ENCODE measurements at places on chromosomes 7 and 10. TPM values are rescaled to one million over a fixed set of nuclear protein-coding genes. Genes with fewer than 3 reads are reported as not detected.
A peak's percentile ranks its signal among the peaks of the same experiment; 100 is the strongest.

The OPALIN gene
- total RNA-seq: not detected

The PRLHR gene
- not detected for total RNA-seq

The IFIT1 gene
- total RNA-seq: 8.9 TPM

The LRWD1 gene
- total RNA-seq: 17.1 TPM

The LRRC18 gene
- total RNA-seq: not detected

The SGCE gene
- 6.8 TPM for total RNA-seq

The FOXI2 gene
- total RNA-seq: not detected

The NIPSNAP2 gene
- 382 TPM for total RNA-seq

The CYP26A1 gene
- total RNA-seq: not detected

GRCh38 chr10:89426230-89426868 is 12.0 kb downstream of the IFIT5 start:
- no peaks in the 10 kb centered on the region for H3K36me3 ChIP-seq
- no peak overlapping the region for H3K27ac ChIP-seq
- peaks cover 29% of the 10 kb centered on the region for H3K4me1 ChIP-seq
- no peak overlapping the region for H3K4me3 ChIP-seq
- DNase-seq: no peak
- H3K27me3 ChIP-seq: no peaks in the 10 kb centered on the region

- H3K36me3 ChIP-seq: no peaks in the 10 kb centered on the region
- H3K27ac ChIP-seq: no peak overlapping the region
- no peak overlapping the region for H3K4me3 ChIP-seq
- no peaks in the 10 kb centered on the region for H3K4me1 ChIP-seq
- DNase-seq: no peak
These were observed 111.3 kb upstream of the CHST15 start for GRCh38 chr10:124204726-124205125.

GRCh38 chr7:142345811-142346210 is 88.0 kb upstream of the PRSS58 start:
- H3K4me3 ChIP-seq: no peak overlapping the region
- H3K4me1 ChIP-seq: no peaks in the 10 kb centered on the region
- no peak overlapping the region for H3K27ac ChIP-seq
- no peaks in the 10 kb centered on the region for H3K27me3 ChIP-seq
- no peak for DNase-seq

GRCh38 chr7:116095396-116095795 is 64.8 kb upstream of the TFEC start:
- H3K4me1 ChIP-seq: no peaks in the 10 kb centered on the region
- no peaks in the 10 kb centered on the region for H3K36me3 ChIP-seq
- H3K27me3 ChIP-seq: no peaks in the 10 kb centered on the region
- H3K4me3 ChIP-seq: no peak overlapping the region

DNA sequence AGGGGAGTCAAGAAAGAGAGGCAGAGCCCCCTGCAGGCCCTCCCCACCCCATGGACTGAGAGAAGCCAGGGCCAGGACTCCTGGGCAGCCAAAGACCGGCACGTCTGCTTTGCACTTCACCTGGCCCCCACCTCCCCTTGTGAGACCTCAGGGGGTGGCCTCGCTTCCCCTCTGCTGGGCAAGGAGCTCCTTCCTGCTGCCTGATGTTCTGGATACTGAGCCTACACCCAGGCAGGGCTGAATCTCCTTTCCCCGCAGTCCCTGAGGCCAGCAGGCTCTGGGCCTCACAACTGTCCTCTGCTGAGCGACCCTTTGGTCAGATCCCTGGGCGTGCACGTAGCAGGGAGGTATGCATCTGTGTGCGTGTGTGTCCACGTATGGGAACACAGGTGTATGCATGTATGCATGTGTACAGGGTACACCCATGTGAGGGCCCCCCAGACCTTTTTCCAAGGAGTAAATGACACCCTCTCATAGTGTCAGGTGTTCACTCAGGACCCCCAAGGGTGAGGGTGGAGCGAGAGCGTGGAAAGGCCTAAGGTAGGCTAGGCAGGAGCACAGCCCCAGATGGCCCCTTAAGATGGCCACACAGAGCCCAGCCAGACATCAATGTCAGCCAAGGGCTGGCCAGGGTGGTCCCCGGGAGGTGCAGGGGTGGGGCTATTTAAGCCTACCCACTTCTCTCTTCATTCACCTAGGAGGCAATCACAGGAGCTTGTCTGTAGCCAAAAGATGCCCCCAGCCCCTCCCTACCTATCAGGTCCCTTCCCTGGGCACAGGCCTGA is 1.9 kb upstream of the RET start:
- H3K36me3 ChIP-seq: no peaks in the 10 kb centered on the region
- peaks cover 5% of the 10 kb centered on the region for H3K4me1 ChIP-seq
- no peak overlapping the region for H3K27ac ChIP-seq
- H3K4me3 ChIP-seq: no peak overlapping the region
- no peak for DNase-seq

GRCh38 chr7:17133977-17134376 is 164.5 kb upstream of the AHR start:
- no peaks in the 10 kb centered on the region for H3K36me3 ChIP-seq
- H3K27ac ChIP-seq: no peak overlapping the region
- H3K4me1 ChIP-seq: no peaks in the 10 kb centered on the region
- no peaks in the 10 kb centered on the region for H3K27me3 ChIP-seq
- H3K4me3 ChIP-seq: no peak overlapping the region
- DNase-seq: no peak

DNA sequence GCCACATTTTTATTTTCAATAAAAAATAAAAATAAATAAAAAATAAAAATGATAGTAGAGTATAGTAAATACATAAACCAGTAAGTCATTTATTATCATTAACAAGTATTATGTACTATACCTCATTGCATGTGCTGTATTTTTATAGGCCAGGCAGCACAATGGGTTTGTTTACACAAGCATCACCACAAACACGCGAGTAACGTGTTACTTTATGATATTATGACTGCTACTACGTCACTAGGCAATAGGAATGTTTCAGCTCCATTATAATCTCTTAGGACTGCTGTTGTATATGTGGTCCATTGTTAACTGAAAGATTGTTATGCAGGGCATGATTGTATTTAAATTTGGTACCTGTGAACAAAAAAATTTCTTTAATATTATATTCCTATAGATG is 20.8 kb upstream of the SDHAF3 start:
- no peak overlapping the region for H3K27ac ChIP-seq
- no peaks in the 10 kb centered on the region for H3K4me1 ChIP-seq
- no peaks in the 10 kb centered on the region for H3K36me3 ChIP-seq
- H3K4me3 ChIP-seq: no peak overlapping the region

DNA sequence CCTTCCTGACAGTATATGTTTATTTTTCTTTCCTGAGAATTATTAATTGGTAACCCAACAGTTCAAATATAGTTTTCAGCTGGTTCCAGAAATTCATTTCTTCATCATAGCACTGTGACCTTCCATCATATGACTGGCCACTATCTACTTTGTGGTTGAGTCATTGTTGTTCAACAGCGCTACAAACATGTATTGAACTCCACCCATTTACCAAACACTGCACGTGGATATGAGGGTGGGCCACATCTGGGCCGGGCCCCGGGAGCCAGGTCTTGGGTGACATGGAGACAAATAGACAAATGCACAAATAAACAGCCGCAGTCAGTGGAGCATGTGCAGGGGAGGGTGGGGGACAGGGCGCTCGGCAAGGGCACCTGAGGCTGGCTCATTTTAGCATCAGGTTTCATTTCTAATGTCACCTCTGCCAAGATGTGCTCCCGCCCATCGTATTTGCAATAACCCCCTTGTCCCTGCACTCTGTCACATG is 24.0 kb upstream of the EEPD1 start:
- peak; percentile 80 for DNase-seq
- H3K27me3 ChIP-seq: no peaks in the 10 kb centered on the region
- peak overlapping the region; percentile 98 for H3K27ac ChIP-seq

DNA sequence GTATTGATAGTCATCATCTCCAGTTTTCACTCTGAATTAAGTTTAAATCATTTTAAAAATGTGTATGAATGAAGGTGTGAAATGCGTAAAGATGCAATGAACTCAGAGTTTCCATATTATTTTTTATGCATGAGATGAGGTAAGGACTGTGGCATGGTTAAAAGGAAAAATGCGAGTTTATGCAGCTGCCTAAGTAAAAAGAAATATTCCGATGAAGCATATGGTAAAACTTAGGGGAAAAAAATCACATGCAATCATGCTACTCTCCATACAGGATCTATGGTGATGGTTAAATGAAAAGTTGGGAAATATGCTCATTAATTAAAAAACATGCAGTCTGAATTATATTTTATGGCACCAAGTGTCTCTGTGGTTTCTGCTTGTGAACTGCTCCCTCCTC is 77.5 kb upstream of the SP8 start:
- no peaks in the 10 kb centered on the region for H3K36me3 ChIP-seq
- DNase-seq: no peak
- no peak overlapping the region for H3K4me3 ChIP-seq

DNA sequence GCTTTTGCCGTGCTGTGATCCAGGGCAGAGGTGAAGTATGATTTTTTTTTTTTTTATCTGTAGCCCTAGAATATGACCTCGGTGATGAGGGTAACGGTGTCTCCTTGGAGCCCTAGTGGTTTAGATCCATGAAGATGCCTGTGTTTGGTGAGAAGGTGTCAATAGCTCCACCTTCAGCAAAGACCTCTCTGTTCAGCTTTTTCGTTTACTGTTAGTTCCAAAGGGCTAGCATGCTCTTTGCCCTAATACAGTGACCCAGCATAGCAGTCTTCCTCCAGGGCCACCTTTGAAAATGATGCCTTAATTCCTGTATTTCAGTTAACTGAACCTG is 746 bp upstream of the MRPS16 start:
- peak overlapping the region; percentile 83 for H3K4me3 ChIP-seq
- no peak for DNase-seq
- H3K36me3 ChIP-seq: peaks cover 23% of the 10 kb centered on the region
- peak overlapping the region; percentile 99 for H3K27ac ChIP-seq

GRCh38 chr10:42970451-42971250 is 106.2 kb upstream of the RET start:
- no peak overlapping the region for H3K27ac ChIP-seq
- no peak for DNase-seq
- H3K4me3 ChIP-seq: no peak overlapping the region

GRCh38 chr7:108118959-108119358 is 11.2 kb downstream of the LAMB4 start:
- no peak for DNase-seq
- no peaks in the 10 kb centered on the region for H3K36me3 ChIP-seq
- no peak overlapping the region for H3K4me3 ChIP-seq
- no peaks in the 10 kb centered on the region for H3K4me1 ChIP-seq
- H3K27ac ChIP-seq: no peak overlapping the region

GRCh38 chr7:45216622-45217165 is 59.1 kb downstream of the RAMP3 start:
- H3K27me3 ChIP-seq: no peaks in the 10 kb centered on the region
- H3K4me3 ChIP-seq: no peak overlapping the region
- DNase-seq: no peak
- H3K36me3 ChIP-seq: no peaks in the 10 kb centered on the region
- H3K4me1 ChIP-seq: no peaks in the 10 kb centered on the region
- H3K27ac ChIP-seq: no peak overlapping the region

- H3K27ac ChIP-seq: no peak overlapping the region
- H3K27me3 ChIP-seq: no peaks in the 10 kb centered on the region
- H3K4me1 ChIP-seq: no peaks in the 10 kb centered on the region
- no peak for DNase-seq
These were observed 569.8 kb upstream of the FZD8 start for GRCh38 chr10:36211856-36212255.

DNA sequence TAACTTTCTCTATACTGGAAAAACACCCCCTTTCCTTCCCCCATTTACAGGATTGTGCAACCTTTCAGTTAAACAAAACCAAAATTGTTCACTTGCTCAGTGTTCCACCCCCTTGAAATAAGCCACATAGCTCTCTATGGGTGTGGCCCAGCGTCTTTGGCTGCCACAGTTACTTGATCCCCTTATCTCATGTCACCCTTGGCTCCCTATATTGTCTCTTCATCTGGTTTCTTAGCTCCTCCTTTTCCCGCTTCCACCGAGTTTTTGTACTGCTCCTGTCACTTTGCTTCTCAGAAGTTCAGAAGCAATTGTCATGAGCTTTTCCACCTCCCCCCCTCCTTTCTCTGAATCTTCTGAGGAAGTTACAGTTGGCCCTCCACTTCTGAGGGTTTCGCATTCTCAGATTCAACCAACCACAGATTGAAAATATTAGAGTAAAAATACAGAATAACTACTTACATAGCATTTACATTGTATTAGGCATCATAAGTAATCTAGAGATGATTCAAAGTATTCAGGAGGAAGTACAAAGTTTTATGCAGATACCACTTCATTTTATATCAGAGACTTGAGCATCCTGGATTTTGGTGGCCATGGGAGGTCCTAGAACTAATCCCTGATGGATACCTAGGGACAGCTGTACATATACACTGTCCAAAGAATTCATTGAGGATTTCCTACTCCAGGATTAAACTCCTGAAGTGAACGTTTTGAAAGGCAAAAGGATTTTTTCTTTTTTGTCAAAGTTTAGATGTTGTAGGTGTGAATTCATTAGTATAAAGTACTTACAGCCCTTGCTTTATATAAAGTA is 60.4 kb downstream of the ADD3 start:
- H3K27me3 ChIP-seq: no peaks in the 10 kb centered on the region
- H3K36me3 ChIP-seq: no peaks in the 10 kb centered on the region
- H3K4me3 ChIP-seq: no peak overlapping the region
- peak overlapping the region; percentile 10 for H3K27ac ChIP-seq
- peaks cover 7% of the 10 kb centered on the region for H3K4me1 ChIP-seq
- DNase-seq: no peak

- no peaks in the 10 kb centered on the region for H3K4me1 ChIP-seq
- H3K27me3 ChIP-seq: no peaks in the 10 kb centered on the region
- H3K36me3 ChIP-seq: no peaks in the 10 kb centered on the region
- no peak overlapping the region for H3K4me3 ChIP-seq
These were observed 21.6 kb upstream of the TPK1 start for GRCh38 chr7:144857463-144857862.

DNA sequence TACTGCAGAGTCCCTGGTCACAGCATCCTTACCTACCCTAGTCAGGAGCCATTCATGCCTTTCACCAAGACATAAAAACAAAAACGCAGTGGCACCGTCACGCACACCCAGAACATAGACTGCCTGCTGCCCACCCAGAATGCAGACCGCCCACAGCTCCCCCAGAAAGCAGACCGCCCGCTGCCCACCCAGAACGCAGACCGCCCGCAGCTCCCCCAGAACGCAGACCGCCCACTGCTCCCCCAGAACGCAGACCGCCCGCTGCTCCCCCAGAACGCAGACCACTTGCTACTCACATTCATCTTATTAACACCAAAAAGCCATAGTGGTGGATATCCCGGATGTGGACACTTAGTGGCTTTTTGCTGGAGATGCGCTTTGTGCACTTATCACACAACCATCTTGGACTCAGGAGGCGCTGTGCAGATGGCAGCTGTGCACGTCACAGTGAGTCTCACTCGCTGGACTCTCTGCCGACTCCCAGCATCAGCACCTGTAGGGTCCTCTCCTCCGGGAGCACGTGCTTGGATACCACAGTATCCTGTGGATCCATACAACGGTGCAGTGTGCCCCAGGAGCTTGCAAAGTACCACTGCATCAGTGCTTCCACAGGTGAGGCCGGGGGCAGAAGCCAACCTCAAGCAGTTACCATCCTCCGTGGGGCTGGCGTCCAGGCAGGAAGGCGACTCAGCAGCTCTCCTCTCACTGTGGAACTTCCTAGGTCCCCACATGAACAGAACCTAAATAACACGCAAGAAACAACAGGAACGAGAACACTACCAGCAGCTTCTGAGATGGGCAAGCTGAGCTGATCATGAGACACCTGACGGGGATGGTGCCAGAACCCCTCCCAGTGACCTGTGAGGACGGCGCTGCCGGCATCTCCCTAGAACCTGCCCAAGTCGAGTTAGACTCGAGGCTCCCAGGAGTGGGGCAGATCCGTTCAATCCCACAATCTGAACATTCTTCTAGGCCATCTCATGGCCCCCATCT is 161.0 kb downstream of the DIP2C start:
- DNase-seq: no peak
- peaks cover 12% of the 10 kb centered on the region for H3K4me1 ChIP-seq
- H3K36me3 ChIP-seq: no peaks in the 10 kb centered on the region
